Stimulated activated CD4-positive, alpha-beta T cell treated with anti-CD3 and anti-CD28 coated beads, Interleukin-15, amount 100 ng/mL, for 1 hour (primary cell): ENCODE measurements at places on chromosomes 16 and 17.

- DNase-seq: no peak
These were observed 53.9 kb upstream of the CHMP6 start for GRCh38 chr17:80937462-80938381.

- no peak for DNase-seq
These were observed 280.8 kb upstream of the IRX5 start for GRCh38 chr16:54649876-54650275.

- no peak for DNase-seq
These were observed 57.1 kb upstream of the KCNJ16 start for GRCh38 chr17:70017941-70018340.

- no peak for DNase-seq
These were observed 258.3 kb downstream of the FOXL1 start for GRCh38 chr16:86836503-86837129.

- no peak for DNase-seq
These were observed 106.3 kb upstream of the SIAH1 start for GRCh38 chr16:48491517-48491916.

GRCh38 chr16:20191566-20191965 lies 117.9 kb upstream of the GPR139 start:
- no peak for DNase-seq

- no peak for DNase-seq
These were observed 20.0 kb downstream of the UBALD1 start for GRCh38 chr16:4594433-4595410.

- DNase-seq: no peak
These were observed 23.0 kb downstream of the SMTNL2 start for GRCh38 chr17:4607261-4607741.

GRCh38 chr17:59332749-59333377 lies 1.4 kb downstream of the YPEL2 start:
- no peak for DNase-seq

DNA sequence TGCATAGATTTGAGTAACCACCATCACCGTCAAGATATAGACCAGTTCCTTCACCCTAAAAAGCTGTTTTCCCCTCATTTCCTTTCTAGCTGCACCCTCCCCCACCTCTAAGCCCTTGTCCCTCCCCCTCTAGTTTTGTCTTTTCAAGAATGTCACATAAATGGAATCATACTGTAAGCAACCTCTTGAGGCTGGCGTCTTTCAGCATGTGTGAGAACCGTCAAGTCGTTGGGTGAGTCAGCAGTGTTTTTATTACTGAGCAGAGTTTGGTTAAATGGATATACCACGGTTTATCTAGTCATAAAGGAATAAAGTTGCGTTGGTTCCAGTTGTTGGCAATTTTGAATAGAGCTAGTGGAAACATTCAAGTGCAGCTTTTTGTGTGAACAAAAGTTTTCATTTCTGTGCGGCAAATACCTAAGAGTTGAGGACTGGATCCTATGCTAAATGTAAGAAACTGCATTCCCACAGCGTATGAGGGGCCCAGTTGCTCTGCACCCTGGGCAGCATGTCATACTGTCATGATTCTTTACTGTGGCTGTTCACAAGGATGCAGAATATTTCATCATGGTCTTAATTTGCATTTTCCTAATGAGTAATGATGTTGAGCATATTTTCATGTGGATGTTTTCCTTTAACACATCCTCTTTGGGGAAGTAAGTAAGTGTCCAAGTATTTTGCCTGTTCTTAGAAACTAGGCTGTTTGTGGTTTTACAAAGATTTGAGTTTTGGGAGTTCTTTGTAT lies 264.3 kb downstream of the CPPED1 start:
- no peak for DNase-seq

- DNase-seq: no peak
These were observed 4.9 kb downstream of the SAP30BP start for GRCh38 chr17:75672011-75672410.

- DNase-seq: no peak
These were observed 17.1 kb downstream of the C1QTNF1 start for GRCh38 chr17:79041041-79041570.

GRCh38 chr17:57051886-57052361 lies 33.1 kb upstream of the AKAP1 start:
- DNase-seq: no peak

DNA sequence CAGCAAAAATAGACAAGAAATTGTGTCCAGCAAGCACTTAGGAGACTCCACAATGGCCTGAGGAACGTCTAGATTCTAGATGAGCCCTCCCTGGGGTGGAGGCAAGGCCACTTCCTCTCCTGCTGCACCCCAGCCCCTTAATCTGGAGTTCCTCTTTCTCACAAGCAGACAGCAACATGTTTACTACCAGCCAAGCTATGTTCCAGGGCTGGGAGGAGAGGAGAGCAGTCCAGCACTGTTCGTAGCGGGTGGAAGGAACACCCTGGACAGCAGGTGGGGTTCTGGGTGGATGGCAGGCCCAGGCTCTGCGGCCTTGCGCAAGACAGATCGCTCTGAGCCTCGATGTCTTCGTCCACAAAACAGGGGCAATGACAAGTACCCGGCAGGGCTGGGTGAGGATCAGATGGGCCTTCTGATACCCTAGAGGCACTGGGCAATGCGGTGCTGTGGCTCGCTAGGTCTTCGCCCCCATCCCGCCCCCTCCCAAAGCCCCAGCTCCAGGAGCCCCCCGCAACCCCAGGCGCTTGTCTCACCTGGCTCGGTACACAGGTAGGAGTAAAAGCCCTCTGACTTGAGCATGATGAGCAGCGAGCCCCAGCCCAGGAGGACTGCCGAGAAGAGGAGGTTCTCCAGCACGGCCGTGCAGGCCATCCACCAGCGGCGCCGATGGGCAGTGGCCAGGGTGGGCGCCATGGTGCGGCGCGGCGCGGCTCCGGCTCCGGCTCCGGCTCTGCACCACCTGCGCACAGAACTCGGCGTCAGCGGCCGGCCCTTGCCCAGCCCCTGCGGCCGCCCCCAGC lies 1.3 kb downstream of the SLC43A2 start:
- DNase-seq: no peak

DNA sequence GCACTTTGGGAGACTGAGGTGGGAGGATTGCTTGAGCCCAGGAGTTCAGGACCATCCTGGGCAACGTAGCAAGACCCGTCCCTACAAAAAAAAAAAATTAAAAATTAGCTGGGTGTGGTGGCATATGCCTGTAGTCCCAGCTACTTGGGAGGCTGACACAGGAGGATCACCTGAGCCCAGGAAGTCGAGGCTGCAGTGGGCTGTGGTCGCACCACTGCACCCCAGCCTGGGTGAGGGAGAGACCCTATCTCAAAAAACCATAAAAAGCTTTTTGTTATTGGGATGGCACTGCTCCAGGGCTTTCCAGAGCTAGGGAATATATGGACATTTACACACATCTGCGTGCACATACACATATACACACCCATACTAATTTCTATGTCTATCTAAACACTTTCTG lies 8.1 kb upstream of the ARMC5 start:
- DNase-seq: no peak

GRCh38 chr16:14117051-14117450 lies 45.9 kb downstream of the MRTFB start:
- no peak for DNase-seq

- no peak for DNase-seq
These were observed 16.5 kb upstream of the EEF2K start for GRCh38 chr16:22189473-22190080.

GRCh38 chr16:83220066-83220465 lies 587.7 kb upstream of the HSBP1 start:
- no peak for DNase-seq

DNA sequence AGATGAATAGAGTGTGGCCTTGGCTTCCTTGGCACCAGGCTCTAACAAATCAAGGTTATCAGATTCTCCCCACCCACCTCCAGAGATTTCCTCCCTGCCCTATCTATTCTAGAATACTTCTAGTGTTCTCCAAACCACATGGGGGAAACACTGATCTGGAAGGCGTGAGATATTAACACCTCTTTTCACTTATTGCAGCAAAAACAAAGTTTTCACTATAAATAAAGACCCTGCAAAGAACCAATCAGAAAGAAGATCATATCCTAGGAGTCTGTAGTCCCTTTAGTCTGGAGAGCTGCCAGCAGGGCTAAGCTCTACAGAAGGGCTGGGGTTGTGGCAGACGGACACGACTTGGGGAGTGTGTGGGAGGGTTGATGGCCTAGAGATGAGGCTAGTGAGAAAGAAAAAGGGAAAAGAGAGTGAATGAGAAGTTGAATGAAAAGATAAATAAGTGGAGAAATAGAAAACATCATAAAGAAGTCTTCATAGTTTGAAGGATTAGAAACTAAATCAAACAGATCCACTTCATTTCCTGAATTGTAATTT lies 8.6 kb upstream of the SKAP1 start:
- DNase-seq: no peak

DNA sequence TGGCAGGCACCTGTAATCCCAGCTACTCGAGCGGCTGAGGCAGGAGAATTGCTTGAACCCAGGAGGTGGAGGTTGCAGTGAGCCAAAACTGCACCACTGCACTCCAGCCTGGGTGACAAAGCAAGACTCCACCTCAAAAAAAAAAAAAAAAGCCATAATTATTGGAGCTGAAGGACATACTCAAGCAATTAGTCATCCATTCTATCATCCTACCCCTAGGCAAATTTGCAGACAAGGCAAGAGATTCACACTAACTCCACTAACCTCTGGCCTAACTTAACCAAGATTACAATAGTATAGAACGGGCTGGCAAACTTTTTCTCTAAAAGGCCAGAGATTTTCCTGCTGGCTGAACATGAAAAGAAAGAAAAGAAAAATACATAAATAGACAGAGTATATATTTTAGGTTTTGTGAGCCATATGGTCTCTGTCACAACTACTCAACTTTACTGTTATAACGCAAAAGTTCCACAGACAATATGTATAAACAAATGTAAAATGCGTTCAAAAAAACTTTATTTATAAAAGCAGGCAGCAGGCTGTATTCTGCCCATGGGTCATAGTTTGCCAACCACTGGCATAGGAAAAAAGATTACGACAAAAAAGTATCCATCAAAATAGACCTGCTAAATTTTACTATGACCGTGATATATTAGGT lies 29.7 kb downstream of the BRIP1 start:
- no peak for DNase-seq

DNA sequence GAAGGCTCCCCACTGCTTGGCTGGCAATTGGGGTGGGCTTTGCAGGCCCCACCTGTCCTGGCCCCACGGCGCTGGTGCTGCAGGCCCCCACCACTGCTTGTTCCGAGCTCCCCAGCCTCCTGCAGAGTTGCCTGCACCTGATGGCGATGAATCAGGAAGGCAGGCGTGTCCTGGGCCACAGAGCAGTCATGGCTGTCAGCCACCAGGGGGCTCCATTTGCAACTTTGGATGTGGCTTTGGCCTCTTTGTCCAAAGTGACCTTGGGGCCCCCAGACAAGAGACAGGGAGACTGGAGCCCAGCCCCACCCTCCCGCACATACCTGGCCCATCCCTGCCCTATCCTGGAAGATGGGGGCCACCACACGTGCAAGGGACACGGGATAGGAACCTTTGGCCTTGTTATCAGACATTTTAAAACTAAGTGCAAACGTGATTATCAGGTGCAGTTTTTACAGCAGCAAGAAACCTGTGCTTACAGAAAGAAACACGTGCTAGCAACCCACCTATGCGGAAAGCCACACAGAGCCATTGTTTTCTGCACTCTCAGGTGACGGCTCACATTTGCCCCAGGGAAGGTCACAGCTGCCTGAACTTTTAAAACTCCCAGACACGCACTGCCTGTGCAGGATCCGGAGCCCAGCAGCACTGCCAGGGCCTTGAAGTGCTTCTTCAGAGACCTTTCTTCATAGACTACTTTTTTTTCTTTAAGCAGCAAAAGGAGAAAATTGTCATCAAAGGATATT lies at the start of gene DNASE1:
TSS of gene DNASE1 (plus strand) at position 443 of the 743 bp plus-strand sequence. CDS start 683 bp downstream, outside the sequence.
- DNase-seq: no peak

DNA sequence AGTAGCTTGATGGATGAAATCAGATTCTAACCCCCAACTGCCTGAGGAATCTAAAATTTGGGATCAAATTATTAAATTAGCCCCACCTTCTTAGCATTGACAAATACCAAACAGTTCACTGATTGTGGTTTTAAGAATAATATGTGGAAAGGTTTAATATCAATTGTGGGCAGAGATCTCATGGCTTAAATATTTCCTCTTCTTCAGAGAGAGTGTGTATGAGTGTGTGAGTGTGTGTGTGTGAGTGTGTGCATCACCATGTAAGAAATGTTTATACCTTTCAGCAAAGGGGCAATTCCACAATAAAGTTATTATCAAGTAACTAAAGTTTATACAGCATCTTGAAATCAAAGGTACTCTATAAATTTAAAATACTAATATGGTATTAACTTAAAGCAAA lies 3.2 kb downstream of the SMURF2 start:
- no peak for DNase-seq

GRCh38 chr16:62700426-62701294 lies 664.4 kb upstream of the CDH8 start:
- DNase-seq: no peak

GRCh38 chr17:21152731-21153130 lies 26.0 kb downstream of the DHRS7B start:
- no peak for DNase-seq

DNA sequence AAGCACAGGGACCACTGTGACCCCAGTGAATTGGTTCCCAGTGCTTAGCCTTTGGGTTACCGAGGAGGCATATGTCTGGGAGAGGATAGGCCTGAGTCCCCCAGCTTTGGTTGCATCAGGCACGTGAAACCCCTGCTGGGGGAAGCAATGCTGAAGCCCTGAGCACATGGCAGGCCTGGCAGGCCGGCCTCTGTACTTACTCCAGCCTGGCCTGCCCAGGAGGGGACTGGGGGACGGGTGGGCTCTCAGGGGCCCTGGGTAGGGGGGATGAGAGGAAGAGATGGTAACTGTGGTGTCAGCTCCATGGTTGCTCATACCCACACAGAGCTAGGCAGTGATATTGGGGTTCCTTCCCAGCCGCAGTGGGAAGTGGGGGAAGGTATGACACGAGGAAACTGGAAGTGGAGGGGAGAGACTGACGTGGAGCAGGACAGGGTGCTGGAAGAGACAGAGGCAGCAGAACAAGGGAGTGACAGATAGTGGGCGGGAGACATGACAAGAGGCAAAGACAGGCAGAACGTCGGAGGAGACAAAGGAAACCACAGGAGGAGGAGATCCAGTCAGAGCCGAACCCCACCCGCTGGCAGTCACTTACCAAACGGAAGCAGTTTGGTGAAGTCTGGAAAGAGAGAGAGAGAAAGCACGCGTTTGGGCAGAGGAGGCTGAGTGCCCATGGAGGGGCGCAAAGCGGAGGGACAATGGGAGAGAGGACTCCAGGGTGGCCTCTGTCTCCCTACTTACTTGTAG lies 9.1 kb downstream of the TMEM208 start:
- no peak for DNase-seq

DNA sequence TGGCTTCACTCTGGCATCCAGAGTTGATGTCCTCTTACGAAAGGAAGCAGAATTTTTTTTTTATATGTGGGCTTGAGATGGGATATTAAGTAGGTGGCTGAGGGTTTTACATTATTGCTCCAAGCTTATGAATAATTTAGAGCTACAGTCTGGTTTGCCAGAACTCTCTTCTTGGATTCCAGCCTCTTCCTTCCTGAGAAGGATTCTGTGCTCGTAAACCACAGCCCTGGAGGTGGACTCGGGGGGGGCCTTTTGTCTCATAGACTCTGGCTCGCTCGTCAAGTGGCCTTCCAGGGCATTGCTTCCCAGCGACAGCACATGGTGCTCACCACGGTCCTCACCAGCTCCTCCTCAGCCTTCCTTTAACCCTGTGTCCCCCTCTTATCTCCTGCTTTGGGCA lies 43.2 kb downstream of the TMEM11 start:
- DNase-seq: no peak
